ENCODE measurements at places on chromosomes 13 and 19.

DNA sequence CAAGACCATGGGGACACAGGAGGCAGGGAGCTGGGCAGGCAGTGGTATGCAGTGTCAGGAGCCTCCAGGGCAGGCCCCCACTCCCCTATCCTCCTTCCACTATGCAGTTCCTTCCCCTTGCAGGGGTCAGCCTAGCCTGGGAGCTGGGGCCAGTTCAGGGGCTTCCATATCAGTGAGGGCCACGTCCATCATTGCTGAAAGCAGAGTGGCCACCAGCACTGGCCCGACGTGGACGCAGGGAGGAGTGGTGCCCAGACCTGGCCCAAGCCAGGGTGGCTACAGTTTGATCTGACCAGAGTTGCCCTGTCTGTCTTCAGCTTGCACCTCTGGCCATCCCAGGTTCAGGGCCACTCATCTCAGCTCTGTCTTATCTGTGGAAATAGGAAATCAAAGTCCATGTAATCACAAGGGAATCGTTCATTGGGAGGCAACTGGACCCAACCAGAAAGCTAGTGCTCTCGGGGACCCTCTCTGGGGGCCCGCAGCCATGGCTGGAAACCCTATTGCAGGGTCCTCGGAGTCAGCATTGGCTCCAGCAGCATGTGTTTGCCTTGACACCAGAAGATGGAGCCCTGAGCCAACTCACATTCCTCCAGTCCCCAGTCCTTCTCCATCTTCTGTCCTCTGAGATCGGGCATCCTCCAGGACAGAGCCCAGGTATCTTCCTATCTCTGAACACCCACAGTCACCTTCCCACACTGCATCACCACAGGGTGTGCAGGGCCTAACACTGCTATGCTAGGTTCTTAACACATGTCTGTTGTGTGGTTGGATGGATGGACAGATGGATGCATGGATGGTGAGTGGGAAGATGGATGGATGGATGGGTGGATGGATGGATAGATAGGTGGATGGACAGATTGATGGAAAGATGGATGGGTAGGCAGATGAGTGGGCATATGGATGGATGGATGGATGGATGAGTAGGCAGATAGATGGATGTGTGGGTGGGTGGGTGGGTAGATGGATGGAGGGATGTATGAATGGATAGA is 75.7 kb upstream of the KCTD15 start:
- DNase-seq, result no peak

DNA sequence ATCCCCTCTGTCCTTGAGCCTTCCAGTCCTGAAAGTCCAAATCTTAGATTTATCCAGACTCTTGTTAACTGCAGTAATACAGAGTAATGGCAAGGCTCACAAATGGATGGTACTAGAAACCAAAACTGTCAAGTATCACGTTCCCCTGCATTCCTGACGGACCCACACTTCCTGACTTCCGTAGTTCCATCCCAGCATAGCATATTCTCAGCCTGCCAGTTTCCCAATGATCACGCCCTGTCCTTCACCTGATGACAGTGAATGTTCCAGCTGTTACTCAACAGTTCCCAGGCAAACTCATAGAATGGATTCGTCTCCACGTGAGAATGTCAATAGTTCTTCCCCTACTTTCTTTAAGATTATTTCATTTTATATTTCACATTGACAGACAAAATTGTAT is 33.6 kb downstream of the SLC7A1 start:
- no peak for DNase-seq

DNA sequence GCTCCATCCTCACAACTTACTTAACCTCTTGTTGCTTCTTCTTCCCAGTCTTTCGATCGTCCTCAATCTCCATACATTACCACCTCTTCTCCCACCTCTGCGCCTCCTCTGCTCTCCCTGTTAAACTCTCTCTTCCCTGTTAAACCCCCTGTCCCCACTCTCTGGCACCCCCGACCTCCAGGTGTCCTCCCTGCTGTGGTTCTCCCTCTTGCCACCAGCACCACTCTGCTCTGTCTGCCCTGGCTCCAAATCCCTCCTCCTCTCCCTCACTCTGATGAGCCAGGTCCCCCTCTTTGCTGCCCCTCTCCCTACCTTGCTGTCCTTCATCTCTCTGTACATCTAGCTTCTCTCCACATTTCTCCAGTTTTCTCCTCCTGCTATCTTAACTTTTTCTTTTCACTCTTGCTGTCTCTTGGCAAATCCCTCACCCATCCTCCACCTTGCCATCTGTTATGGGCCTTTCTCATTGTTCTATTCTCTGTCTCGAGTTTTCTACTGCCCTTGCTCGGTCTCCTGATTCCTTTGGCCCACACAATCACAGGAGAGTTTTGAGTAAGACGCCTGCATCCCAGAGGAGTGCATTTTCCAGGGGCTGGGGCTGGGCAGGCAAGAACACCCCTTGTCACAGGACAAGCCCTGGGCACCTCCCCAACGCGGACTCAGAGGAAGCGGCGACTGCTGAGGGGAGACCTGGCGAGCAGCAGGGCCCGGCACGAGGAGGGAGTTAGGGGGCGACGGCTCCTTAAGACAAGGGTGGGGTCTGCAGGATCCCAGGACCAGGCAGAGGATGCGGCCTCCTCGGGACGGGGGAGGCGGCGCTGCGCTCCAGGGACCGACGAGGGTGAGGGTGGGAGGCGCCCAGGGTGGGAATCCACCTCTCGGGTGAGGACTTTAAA is 21.4 kb upstream of the ERVV-1 start:
- no peak for DNase-seq

DNA sequence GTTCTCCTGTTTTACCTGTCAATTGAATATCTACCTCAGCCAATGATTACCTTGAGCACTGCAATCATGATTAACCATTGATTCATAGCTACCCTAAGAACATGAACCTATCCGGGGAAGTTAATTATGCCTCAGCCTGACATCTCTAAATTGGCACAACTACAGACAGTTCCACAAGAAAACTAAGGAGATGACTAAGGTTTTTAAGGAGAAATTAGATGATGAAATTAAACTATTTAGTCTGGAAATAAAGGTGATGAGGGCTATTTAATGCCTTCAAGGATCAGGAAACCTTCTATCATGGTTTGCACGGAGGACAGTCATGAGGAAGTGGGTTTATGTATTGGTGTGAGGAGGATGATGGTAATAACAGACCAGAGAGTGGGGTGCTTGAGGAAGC is 203.4 kb downstream of the COL4A1 start:
- no peak for DNase-seq

GRCh38 chr13:95784900-95785290 is 108.0 kb downstream of the DNAJC3 start:
- DNase-seq, result no peak

- no peak for DNase-seq
These were observed 195.3 kb downstream of the USP12 start for GRCh38 chr13:26976313-26976712.
